Stimulated activated naive CD8-positive, alpha-beta T cell treated with anti-CD3 and anti-CD28 coated beads, Interleukin-15, Interleukin-2, amounts not matched to agents 100 U/mL and 50 U/mL, for 24 hours (primary cell): ENCODE measurements at places on chromosomes 1 and 21.

DNA sequence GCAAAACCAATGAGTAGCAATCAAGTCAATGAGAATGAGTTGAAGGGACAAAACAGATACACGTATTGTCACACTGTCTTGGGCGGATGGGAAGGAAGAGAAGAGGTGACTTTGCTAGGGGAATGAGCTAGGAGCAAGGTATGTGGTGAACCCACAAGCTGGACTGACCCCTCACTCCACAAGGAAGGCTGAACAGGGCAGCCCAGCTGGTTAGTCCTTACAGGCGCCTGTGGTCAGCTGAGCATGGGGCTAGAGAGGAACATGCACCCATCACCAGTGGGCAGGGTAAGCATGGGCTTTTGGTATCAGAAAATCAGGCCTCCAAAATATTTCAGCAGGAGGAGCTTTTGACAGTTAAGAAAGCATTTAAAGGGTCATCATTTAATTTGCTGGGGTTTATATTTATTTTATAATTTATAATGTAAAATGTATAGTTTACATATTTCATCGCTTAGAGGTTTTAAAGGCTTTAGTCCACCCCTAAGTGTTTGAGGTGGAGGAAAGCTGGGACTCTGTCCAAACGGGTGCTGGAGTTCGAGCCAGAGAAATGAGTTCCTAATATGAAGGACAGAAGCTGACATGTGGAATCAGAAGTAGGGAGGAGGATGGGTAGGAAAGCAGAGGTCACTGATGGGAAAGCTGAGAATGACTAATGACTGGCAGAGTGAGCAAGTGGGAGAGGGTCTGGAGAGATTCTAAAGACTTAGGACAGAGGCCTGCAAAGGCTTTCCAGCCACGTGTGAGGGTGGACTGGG, 22.0 kb upstream of the ACBD6 start:
- DNase-seq: no peak

DNA sequence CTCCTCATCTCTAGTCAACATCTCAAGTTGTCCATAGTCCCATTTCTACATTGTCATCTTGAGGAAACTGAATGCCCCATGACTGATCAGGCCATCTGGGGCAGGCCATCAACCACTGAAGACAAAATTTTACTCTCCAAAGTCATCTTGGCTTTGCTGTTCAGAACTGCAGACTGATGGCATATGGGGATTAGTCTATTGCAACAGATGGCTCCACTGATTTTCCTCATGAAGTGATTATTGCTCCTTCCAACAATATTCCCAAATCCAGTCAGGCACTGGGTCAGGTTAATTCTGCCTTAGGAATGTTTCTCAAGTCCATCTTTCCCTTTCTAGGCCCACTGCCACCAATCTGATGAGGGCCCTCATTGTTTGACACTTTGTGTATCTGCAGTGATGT, 101.7 kb downstream of the ESRRG start:
- DNase-seq: no peak

GRCh38 chr1:2514863-2515762, 11.3 kb downstream of the PANK4 start:
- DNase-seq: no peak

GRCh38 chr1:201358596-201358995, 18.9 kb downstream of the TNNT2 start:
- DNase-seq: no peak

- no peak for DNase-seq
Observed at GRCh38 chr1:54371038-54371941, 34.9 kb downstream of the SSBP3 start.

- no peak for DNase-seq
Observed at GRCh38 chr1:162703708-162704107, 71.4 kb downstream of the DDR2 start.

GRCh38 chr1:99643021-99643779, 2.7 kb upstream of the PALMD start:
- no peak for DNase-seq

DNA sequence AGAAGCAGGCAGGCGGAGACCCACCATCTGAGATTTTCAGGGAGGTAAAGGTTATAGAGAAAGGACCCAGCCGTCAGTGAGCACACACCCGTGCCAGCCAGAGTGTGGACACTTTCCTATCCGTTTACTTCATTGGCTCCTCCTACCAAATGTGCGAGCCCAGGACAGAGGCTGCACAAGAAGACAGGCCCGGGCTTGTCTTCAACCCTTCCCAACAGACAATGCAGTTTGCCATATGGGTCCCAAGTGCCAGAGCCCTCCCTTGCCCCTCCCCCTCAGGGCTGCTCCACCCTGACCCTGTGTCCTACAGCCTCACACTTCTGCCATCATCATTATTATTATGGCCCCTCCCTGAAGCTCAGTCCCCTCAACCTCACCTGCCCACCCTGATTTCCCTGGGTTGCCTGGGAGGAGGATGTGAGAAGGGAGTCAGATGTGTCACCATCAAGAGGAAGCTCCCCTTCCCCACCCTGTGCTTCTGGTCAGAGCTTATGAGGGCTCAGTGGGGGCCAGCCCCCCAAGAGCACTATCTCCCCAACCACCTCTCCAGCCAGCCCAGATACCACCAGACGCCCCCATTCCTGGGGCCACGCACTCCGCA, 9.4 kb downstream of the LAPTM5 start:
- no peak for DNase-seq

GRCh38 chr1:53766831-53767405, 28.0 kb upstream of the GLIS1 start:
- DNase-seq: no peak

- DNase-seq: peak; percentile 43
Observed at GRCh38 chr1:220873868-220874655, 5.2 kb upstream of the HLX start.

GRCh38 chr21:46542588-46543124, 62.2 kb downstream of the S100B start:
- DNase-seq: no peak

DNA sequence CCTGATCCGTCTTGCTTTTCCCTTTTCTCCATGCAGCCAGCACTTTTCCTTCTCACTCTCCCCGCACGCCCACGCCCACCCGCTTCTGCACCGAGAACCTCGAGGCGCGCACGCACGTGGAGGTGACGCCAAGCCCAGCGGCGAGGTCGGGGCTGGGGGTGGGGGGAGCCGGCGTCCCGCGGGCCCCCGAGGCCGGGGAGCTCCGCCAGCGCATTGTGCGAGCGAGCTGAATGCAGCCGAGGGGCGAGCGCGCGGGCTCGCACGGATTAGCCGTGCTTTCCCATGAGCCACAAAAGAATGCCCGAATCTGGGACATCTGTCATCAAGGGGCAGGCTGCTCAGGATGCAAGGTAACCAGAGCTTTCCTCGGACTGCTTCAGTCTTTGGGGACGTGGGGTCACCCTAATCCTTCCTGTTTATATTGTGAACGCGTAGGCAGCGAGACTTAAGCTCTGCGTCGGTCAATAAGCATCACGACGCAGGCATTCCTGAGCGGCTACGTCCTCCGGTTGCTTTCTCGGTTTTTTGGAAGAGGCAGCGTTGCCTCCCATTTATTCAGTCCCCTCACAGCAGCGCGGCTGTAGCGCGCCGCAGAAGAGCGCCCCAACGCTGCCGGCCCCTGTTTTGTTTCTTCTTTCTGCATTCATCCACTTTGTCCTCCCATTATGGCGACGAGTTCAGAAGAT, 67.3 kb upstream of the AKT3 start:
- DNase-seq: peak; percentile 37

DNA sequence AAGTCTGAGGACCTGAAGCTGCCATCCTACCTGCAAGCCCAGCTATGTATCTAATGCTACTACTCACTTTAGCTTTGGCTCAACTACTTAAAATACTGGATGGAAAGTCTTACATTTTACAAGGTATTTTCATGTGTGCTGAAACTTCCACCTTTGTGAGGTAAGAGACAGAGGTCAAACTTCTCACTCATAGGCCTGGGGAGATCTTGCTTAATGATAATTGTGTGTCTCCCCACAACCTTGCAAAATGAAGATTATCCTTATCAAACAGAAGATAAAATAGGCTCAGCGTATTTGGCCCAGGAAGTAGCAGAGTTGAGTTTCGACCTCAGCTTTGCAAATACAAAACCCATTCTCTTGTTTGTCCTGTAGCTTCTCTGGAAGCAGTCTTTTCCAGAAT, 63.7 kb downstream of the CENPF start:
- no peak for DNase-seq

GRCh38 chr21:44871576-44872269, 1.8 kb downstream of the PTTG1IP start:
- peak; percentile 32 for DNase-seq

GRCh38 chr1:156677616-156678596, 699 bp upstream of the NES start:
- DNase-seq: peak; percentile 40

- DNase-seq: no peak
Observed at GRCh38 chr1:243850202-243850451, at the start of gene AKT3. Gene AKT3, minus strand, starts transcription at chr1:243850243. Its CDS starts 7,073 bp downstream, at chr1:243843170.

DNA sequence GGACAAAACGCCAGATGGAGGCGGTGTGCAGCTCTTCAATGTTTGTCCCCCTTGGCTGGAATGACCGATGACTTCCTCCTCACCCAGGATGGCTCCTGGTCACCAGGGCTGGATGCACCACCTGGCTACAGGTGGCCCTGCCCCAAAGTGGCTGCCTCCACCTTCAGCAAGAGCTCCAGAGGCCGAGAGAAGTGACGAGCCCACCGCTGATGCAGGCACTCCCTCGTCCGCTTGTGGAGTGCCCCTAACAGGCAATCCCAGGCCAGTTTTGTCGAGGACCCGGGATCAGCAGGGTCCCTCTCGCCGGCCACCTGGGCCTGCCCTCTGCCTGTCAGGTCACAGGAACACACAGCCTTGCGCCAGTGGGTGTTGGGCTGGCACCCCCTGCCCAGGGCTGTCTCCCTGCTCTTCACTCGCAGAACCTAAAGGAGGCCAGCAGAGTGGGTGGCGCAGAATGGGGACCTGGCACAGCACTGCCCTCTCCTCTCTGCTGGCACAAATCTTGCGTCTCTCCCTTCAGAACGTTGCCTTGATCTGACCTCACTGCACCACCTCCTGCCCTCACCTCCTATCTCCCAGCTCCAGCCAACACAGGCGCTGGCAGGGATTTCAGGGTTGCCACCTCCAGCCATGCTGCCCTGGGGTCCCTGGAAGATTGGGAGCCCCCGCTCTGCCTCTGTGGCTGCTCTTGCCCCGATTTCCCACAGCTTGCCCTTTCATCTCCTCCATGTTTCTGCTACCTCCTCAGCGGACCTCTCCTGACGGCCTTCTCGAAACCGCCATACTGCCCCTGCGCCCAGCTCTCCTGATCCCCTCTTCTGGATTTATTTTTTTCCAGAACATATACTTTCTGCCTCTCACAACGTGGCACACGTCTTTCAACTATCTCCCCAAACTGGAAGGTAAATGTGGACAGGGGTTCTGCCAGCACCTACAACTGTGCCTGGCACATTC, 38.6 kb downstream of the SLC45A1 start:
- no peak for DNase-seq

GRCh38 chr1:97827887-97828286, 92.9 kb downstream of the DPYD start:
- peak; percentile 17 for DNase-seq

DNA sequence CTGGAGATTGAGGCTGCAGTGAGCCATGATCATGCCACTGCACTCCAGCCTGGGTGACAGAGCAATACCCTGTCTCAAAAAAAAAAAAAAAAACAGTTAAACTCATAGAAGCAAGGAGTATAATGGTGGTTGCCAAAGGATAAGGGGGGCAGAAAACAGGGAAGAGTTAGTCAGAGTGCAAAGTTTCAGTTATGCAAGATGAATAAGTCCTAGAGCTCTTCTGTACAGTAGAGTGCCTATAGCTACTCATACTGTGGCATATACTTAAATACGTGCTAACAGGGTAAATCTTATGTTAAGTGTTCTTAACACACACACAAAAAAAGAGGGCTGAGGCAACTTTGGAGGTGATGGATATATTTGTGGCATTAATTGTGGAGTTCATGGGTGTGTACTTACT, 75.6 kb upstream of the COA6 start:
- no peak for DNase-seq

- no peak for DNase-seq
Observed at GRCh38 chr1:98035602-98036002, 114.8 kb upstream of the DPYD start.

DNA sequence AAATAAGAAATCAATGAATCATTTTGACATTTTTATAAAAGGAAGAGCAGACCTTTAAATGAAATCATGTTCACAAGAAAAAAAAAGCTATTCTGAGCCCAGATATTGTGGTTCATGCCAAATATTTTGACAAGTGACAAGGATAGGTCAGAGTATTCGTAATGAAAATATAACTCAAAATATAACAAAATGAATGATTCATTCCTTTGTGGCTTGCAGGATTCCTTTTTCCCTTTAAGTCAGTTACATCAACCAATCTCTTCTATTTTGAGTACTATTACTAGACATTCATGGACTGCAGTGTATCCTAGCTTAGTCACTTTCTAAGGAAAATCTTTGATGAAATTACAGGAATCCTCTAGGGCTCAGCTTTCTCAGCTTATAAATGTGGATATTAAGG, 188.7 kb downstream of the COL11A1 start:
- no peak for DNase-seq

DNA sequence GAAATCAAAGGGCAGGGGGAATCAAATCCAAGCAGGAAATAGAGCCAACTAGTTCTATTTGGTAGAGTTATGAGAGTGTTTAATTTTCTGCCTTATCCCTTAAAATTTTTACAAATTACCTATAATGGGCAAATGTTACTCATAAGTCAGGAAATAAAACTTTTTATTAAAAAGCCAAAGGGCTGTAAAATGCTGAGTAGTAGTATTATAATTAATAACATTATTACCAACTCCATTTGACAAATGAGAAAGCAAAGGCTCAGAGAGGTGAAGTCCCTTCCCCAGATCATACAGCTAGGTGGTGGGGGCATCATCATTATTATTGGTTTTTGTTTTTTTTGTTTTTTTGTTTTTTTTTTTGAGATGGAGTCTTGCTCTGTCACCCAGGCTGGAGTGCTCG, 3.4 kb downstream of the SELENON start:
- no peak for DNase-seq

DNA sequence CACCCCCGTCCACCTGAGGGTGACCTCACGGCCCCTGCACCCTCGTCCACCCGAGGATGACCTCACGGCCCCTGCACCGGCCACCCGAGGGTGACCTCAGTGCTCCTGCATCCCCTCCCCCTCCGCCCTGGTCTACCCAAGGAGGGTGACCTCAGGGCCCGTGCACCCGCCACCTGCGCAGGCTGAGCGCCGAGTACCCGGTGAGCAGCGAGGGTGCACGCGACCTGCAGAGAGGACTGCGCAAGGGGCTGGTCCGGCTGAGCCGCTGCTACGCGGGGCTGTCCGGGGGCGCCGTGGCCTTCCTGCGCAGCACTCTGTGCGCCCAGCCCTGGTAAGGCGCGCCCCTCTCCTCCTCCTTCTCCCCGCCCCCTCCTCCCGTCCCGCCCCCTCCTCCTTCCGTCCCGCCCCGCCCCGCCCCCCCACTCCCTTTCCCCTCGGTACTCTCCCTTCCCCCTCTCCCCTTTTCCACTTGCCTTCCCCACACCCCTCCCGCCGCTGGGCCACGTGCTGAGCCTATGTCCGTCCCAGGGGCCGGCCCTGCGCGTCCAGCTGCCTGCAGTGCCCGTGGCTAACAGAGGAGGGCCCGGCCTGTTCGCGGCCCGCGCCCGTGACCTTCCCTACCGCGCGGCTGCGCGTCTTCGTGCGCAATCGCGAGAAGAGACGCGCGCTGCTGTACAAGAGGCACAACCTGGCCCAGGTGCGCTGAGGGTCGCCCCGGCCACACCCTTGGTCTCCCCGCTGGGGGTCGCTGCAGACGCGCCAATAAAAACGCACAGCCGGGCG, 28.4 kb downstream of the TRIM11 start:
- peak; percentile 73 for DNase-seq

GRCh38 chr1:157198619-157199420, 60.6 kb upstream of the ETV3 start:
- DNase-seq: no peak
